Activated CD4-positive, alpha-beta memory T cell treated with anti-CD3 and anti-CD28 coated beads for 36 hours (primary cell): ENCODE measurements at places on chromosomes 16 and 17. TPM values are rescaled to one million over a fixed set of nuclear protein-coding genes. Genes with fewer than 3 reads are reported as not detected.
A peak's percentile ranks its signal among the peaks of the same experiment; 100 is the strongest.

GRCh38 chr17:28253663-28254062, 65.3 kb upstream of the TMEM97 start:
- H3K36me3 ChIP-seq = no peaks in the 10 kb centered on the region
- peaks cover 8% of the 10 kb centered on the region for H3K4me1 ChIP-seq
- H3K27me3 ChIP-seq = peaks cover 7% of the 10 kb centered on the region
- no peak for DNase-seq
- H3K27ac ChIP-seq = no peak overlapping the region
- H3K4me3 ChIP-seq = no peak overlapping the region

ATPAF2 gene
- total RNA-seq = 27.5 TPM

- peaks cover 1% of the 10 kb centered on the region for H3K36me3 ChIP-seq
- no peaks in the 10 kb centered on the region for H3K27me3 ChIP-seq
- DNase-seq = no peak
- H3K27ac ChIP-seq = peak overlapping the region; percentile 29
Measured at GRCh38 chr16:69286941-69287713, 24.0 kb upstream of the VPS4A start.

GRCh38 chr16:78926723-78927210, 673.8 kb downstream of the MAF start:
- peaks cover 16% of the 10 kb centered on the region for H3K4me1 ChIP-seq
- no peaks in the 10 kb centered on the region for H3K27me3 ChIP-seq
- no peak overlapping the region for H3K27ac ChIP-seq
- peaks cover 15% of the 10 kb centered on the region for H3K36me3 ChIP-seq
- no peak for DNase-seq

RGS9 gene
- total RNA-seq = 8.7 TPM

- H3K4me3 ChIP-seq = peak overlapping the region; percentile 60
- peaks cover 2% of the 10 kb centered on the region for H3K36me3 ChIP-seq
- H3K4me1 ChIP-seq = peaks cover 17% of the 10 kb centered on the region
- DNase-seq = peak; percentile 41
- peak overlapping the region; percentile 64 for H3K27ac ChIP-seq
Measured at GRCh38 chr17:27846042-27846655, 45.8 kb upstream of the NOS2 start.

- peak within 1 kb of the TSS; percentile 56 for H3K4me3 ChIP-seq
- no peak within 1 kb of the TSS for H3K27ac ChIP-seq
- peaks cover 24% of the 10 kb centered on the region for H3K4me1 ChIP-seq
- no peak for DNase-seq
Measured at GRCh38 chr17:42122371-42123303, at the start of gene HSPB9. Gene HSPB9, plus strand, starts transcription at chr17:42122804. Its CDS starts 47 bp downstream, at chr17:42122851.

C16orf89 gene
- not detected for total RNA-seq

- peaks cover 9% of the 10 kb centered on the region for H3K27me3 ChIP-seq
- no peak overlapping the region for H3K4me3 ChIP-seq
- no peak overlapping the region for H3K27ac ChIP-seq
- H3K36me3 ChIP-seq = no peaks in the 10 kb centered on the region
- no peaks in the 10 kb centered on the region for H3K4me1 ChIP-seq
Measured at GRCh38 chr16:20411055-20411454, 1.7 kb downstream of the ACSM5 start.

DNA sequence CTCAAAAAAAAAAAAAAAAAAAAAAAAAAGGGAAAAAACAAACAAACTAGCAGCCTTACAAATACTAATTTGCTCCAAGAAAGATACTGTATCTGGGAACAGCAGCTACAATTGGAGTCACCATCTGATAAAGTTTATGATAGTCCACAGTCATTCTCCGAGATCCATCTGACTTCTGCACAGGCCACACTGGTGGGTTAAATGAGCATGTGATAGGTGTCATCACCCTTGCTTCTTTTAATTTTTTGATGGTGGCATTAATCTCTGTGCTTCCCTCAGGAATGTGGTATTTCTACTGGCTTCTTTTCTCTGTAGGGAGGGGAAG, 49.6 kb downstream of the BCL7C start:
- no peak overlapping the region for H3K27ac ChIP-seq
- no peaks in the 10 kb centered on the region for H3K27me3 ChIP-seq
- H3K4me3 ChIP-seq = no peak overlapping the region
- no peak for DNase-seq
- no peaks in the 10 kb centered on the region for H3K36me3 ChIP-seq
- H3K4me1 ChIP-seq = peaks cover 9% of the 10 kb centered on the region

- no peak overlapping the region for H3K27ac ChIP-seq
- peaks cover 5% of the 10 kb centered on the region for H3K4me1 ChIP-seq
- peaks cover 1% of the 10 kb centered on the region for H3K36me3 ChIP-seq
- no peak overlapping the region for H3K4me3 ChIP-seq
Measured at GRCh38 chr16:16150117-16150877, 73.0 kb downstream of the ABCC6 start.

GRCh38 chr16:28326881-28327610, 34.7 kb downstream of the SBK1 start:
- H3K4me3 ChIP-seq = no peak overlapping the region
- peak; percentile 78 for DNase-seq
- no peaks in the 10 kb centered on the region for H3K27me3 ChIP-seq
- no peaks in the 10 kb centered on the region for H3K4me1 ChIP-seq
- no peaks in the 10 kb centered on the region for H3K36me3 ChIP-seq

ADAMTS18 gene
- not detected for total RNA-seq

VWA3A gene
- total RNA-seq = 0.05 TPM
